Pulmonary artery endothelial cell (primary cell): ENCODE measurements at places on chromosomes 13 and 19. TPM values are rescaled to one million over a fixed set of nuclear protein-coding genes. Genes with fewer than 3 reads are reported as not detected.

Gene EFNB2
- total RNA-seq: 31.4 and 77.6 TPM in 2 replicates

Gene HMG20B
- 91.2 and 99.7 TPM in 2 replicates for total RNA-seq

Gene TPTE2
- not detected in 2 replicates for total RNA-seq

Gene FCAR
- not detected in 2 replicates for total RNA-seq

Gene TSHZ3
- total RNA-seq: 1.5 and 3.0 TPM in 2 replicates

Gene ZNF738
- 3.8 and 6.6 TPM in 2 replicates for total RNA-seq

Gene ZSCAN4
- not detected in 2 replicates for total RNA-seq

Gene RASIP1
- 70.1 and 71.7 TPM in 2 replicates for total RNA-seq

Gene SCEL
- under 0.01 TPM in 1 of 2 replicates, not detected in the other for total RNA-seq

Gene ADGRE3
- not detected in 2 replicates for total RNA-seq
